Activated naive CD4-positive, alpha-beta T cell treated with anti-CD3 and anti-CD28 coated beads for 36 hours (primary cell): ENCODE measurements at places on chromosomes 12 and 14. TPM values are rescaled to one million over a fixed set of nuclear protein-coding genes. Genes with fewer than 3 reads are reported as not detected.

EGLN3 gene
- 0.07 TPM for total RNA-seq

GRCh38 chr12:62292761-62293344, 32.6 kb downstream of the USP15 start:
- DNase-seq = no peak

DNA sequence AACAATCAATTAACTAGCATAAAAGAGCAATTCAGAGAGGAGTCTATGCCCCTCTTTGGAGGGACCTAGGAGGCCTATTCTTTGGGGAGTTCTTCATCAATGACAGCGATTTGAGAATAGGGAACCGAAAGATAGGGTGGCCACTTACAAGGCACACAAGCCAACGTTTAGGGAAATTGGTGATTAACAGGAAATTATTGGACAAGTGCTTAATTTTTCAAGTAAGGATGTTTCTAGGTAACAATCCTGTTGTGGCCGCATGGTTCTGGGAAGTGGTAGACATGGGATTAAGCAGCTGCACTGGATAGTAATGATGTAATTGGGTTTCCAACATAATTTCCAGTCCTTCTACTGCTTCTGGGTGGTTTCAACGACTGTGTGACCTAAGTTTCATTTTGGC, 83.2 kb downstream of the HMGA2 start:
- DNase-seq = no peak

- peak; percentile 58 for DNase-seq
Measured at GRCh38 chr12:50764286-50765094, 589 bp downstream of the ATF1 start.
